Activated naive CD4-positive, alpha-beta T cell (primary cell): ENCODE measurements at places on chromosomes 3 and 15.

DNA sequence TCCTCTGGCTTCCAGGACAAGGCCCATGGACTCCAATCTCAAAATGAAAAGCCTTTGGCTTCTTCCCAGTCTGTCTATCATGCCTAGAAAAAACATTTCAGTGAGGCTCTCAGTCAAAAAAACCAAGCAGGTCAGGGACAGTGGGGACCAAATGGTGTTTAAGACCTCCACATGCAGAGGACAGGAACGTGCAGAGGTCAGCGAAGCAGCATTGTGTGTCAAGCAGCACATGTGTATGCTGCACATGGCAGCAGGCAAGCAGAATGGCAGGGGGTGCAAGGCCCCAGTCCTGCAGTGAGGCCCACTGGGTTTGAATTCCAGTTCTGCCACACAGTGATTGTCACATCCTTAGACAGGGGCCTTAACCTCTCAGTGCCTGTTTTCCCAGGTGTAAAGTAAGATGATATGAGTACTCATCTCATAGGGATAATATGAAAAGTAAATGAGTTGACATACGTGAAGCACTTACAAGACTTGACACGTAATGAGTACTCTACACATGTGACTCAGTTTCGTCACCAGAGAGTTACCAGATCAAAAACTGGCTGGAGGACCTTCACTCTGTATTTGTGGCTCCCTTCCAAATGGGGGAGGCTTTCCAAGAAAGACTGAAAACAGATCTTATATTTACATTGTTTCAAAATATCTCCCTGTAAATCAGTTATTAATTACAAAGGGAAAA is 11.2 kb downstream of the STIMATE start:
- DNase-seq = no peak

- DNase-seq = no peak
Observed at GRCh38 chr3:12868039-12869034, 27.0 kb upstream of the RPL32 start.

GRCh38 chr3:46462111-46462510 is 2.6 kb downstream of the LTF start:
- no peak for DNase-seq

- DNase-seq = no peak
Observed at GRCh38 chr3:186060222-186060621, 48.7 kb downstream of the ETV5 start.

GRCh38 chr3:9146367-9147071 is 102.9 kb downstream of the SRGAP3 start:
- no peak for DNase-seq

GRCh38 chr15:50810128-50810527 is 44.6 kb upstream of the SPPL2A start:
- DNase-seq = no peak

- DNase-seq = no peak
Observed at GRCh38 chr3:70471464-70472342, 159.3 kb upstream of the MDFIC2 start.

- no peak for DNase-seq
Observed at GRCh38 chr3:39809181-39809994, at the start of gene MYRIP. MYRIP (plus strand) TSS chr3:39809609; CDS start chr3:39900817, 91,208 bp downstream.

DNA sequence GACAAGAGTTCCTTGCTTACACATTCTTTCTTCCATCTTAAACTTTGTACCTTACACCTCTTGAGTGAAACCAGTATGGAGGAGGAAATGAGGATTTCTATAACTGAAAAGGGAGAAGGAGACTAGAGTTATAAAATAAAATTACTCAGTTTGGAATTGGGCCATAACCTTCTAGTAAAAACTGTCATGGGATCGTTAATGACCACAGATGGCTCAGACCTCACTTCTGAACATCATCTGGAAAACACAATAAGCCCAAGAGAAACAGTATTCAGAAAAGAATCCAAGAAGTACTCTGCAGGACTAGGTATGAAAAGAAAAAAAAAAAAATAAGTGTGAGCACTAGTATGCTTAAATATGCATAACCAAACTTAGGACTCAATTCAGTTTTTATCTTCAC is 12.1 kb downstream of the GAP43 start:
- DNase-seq = no peak

DNA sequence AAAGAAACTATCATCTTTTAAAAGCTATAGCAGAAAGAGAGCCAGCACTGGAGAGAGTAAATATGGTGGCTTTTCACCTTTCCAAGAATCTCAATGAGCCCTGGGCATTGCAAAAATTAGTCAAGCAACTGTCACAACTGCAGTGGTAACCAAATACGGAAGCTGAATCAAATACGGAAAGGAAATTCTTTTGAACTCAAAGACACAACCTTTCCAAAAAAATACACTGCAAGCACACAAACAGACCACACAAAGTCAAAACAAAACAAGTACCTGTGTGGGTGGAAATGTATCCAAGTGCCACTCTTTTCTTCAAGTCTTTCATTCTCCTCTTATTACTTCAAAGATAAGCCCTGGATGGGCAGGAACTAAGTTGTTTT is 17.6 kb downstream of the VGLL4 start:
- DNase-seq = no peak

GRCh38 chr3:142896201-142896755 is 7.4 kb upstream of the PCOLCE2 start:
- no peak for DNase-seq

DNA sequence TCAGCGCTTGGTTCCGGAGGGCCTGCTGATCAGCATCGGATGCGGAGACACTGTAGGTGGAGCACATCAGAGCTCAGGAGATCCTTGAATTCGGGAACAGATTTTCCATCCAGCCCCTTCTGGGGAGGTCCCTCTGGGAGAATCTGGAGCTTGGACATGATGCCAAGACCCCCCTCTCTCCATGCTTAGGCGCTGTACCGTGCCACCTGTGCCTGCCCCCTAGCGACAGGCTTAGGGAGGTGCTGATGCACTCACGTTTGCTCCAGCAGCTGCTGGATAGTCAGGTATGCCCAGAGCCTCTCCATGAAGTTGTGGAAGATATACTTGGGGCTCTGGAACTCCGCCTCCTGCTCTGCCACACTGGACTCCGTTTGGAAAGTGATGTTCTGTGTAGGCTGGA is 9.7 kb downstream of the ITIH4 start:
- DNase-seq = no peak

- no peak for DNase-seq
Observed at GRCh38 chr15:40543631-40544294, 21.1 kb downstream of the CCDC32 start.

- no peak for DNase-seq
Observed at GRCh38 chr3:161977063-161977462, 480.5 kb downstream of the OTOL1 start.

DNA sequence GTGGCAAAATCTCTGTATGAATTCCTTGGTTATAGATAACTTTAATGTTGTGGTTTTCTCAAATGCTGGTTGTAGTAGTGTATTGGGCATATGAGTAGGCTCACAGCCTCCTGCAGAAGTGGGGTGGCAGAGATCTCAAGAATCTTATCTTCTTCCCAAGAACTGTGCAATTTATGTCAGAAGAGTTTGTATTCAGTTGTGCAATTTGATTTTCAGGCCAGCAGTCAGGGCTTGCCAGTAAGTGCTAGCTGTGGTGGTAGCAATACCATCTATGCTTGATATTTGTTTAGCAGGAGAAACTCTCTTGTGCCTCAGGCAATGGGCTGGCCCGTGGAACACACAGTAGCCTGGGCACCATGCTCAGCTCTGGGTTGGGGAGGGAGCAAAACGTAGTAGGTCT is 58.4 kb upstream of the GOLIM4 start:
- DNase-seq = no peak

DNA sequence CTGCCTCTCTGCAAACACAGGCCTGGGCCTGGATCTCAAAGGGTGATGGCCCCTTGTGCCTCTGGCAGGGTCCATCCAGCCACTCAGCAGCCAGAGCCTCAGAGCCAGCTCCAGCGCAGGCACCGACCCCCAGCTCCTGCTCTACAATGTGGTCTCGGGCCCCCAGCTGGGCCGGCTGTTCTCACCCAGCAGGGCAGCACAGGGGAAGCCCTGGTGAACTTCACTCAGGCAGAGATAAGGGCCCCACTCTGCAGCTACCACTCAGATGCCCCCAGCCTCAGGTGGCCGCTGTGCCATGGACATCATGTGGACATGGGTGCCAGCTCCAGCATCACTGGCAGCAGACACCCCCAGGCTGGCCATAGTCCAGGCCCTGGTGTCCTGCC is 173.1 kb downstream of the TBC1D2B start:
- no peak for DNase-seq

- DNase-seq = no peak
Observed at GRCh38 chr3:142180761-142181362, 31.5 kb upstream of the TFDP2 start.

GRCh38 chr3:74001436-74001835 is 376.7 kb upstream of the PDZRN3 start:
- DNase-seq = no peak

GRCh38 chr15:29802411-29802810 is 19.9 kb downstream of the TJP1 start:
- no peak for DNase-seq

- no peak for DNase-seq
Observed at GRCh38 chr15:77001351-77001750, 6.4 kb downstream of the PSTPIP1 start.

DNA sequence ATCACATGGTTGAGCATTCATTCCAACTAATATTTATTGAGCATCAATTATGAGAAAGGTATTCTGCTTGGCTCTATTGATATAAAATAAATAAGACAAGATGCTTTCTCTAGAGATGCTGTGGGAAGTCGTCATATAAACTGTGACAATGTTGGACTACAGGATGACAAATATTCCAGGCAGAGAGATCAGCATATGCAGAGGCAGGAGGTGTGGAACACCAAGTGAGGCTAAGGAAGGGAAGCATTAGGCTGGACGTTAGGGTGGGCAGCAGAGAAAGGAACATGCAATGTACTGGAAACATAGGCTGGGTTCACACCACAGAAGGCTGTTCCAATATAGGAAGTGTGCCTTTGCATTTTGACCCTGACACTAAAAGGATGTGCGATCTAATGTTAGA is 38.6 kb downstream of the CD200 start:
- no peak for DNase-seq

DNA sequence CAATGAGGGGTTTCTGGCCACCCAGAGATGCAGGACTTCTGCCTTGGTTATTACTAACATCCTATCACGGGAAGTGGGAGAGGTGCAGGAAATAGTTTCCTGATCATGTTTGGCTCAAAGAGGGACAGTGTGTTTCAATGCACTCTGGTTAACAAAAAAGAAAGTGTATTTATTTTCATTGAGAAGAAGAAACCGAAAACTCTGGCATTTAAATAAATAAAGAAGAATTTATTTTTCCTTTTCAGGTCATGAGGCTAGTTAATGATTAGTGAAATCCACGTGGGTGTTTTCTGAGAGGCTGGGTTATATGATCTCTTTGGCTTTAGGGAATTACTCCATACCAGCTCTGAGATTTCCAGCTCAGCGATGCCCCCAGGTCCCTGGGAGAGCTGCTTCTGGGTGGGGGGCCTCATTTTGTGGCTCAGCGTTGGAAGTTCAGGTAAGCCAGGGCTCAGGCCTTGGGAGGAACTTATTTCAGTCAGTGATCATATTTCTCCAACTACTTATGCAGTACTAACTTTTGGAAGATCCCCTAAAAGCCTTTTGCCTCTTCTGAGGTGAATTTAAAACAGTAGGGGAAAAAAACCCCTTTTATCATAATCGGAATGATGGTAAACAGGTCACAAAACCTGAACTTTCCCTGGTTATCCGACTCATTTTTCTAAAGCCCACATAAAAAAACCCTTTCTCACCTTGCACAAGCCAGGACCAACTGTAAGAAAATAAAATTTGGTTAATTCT is at the start of gene PLA1A:
TSS of gene PLA1A (plus strand) at position 338 of the 741 bp plus-strand sequence. CDS start at position 367, 29 bp downstream.
- no peak for DNase-seq

DNA sequence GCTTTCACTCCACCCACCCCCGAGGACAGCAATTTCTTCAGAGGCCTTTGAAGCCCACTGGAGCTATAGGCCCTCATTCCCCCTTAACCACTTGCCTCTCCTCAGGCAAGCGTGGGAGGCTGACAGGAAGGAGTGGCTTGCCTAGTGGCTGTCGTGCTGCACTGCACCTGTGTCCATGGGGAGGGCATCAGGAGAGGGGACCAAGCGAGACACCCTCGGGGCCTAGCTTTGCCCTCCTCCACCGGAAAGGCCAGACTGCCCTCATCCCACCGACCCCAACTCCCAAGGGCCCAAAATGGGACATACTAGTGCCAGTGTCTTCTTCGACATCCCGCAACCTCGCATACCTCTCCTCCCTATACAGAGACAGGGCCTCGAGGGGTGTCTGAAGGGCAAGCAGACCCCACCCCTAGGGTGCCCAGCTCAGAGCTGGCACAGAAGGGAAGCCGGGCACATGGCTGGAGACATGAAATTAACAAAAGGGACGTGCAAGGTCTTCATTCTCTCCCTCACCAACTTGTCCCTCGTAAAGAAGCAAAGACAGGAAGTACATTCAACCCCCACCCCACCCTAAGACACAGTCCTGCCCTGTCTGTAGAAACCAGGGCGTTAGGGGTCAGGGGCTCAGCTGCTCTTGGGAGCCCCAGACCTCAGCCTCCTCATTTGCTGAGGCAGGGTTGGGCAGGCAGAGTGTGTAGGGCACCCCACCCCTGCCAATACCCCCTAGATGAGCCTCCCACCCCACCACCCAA is 24.3 kb downstream of the VIPR1 start:
- DNase-seq = peak; percentile 8

GRCh38 chr15:86295511-86295910 is 215.8 kb downstream of the AGBL1 start:
- DNase-seq = no peak

DNA sequence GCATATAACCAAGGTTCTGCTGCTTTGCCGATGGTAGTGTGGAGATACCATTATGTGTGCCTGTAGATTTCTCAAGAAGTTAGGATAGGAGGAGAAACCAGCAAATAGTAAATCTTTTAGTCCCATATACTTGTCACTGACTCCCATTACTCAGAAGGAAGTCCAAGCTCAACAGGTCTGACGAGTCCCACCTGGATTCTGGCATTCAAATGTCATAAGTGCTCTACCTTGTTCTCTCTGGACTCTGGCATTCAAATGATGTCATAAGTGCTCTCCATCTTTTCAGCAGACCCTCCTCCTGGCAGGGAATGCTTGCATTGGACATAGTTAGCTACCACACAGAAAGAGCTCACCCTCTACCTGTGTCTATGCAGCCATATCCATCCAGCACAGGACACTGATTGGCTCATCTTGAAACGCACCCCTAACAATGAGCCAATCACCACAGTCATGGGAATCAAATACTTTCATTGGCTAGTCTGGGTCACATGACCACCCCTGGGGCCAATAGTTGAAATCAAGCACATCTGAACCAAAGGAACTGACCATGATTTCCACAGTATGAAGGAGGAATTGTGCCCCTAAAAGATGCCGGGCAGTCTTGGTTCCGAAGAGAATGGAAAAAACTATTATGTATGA is 205.0 kb upstream of the ADAMTS9 start:
- DNase-seq = no peak
